ENCODE measurements at places on chromosomes 16 and 17.
A peak's percentile ranks its signal among the peaks of the same experiment; 100 is the strongest.

DNA sequence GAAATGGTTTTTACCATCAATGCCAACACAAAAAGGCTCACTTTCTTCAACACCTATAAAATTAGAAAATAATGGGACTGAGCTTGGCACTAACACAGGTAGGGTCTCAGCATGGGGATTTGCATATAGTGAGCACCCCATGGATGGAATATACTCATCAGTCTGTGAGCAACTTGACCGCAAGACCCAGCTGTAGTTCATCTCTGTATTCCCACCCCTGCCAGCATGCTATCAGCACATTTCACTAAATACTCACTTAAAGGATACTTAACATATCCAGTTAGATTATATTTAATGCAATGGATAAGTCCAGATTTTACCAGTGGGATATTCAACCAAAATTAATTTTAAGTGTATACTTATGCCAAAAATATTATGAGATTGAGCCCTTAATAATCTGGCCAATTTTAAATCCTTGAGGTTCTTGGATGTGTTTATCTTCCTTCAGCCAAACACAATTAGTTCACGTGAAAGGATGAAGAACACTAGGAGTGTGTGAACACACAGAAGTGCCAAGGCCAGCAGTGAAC lies 66.7 kb downstream of the C16orf95 start:
- no peak for DNase-seq

DNA sequence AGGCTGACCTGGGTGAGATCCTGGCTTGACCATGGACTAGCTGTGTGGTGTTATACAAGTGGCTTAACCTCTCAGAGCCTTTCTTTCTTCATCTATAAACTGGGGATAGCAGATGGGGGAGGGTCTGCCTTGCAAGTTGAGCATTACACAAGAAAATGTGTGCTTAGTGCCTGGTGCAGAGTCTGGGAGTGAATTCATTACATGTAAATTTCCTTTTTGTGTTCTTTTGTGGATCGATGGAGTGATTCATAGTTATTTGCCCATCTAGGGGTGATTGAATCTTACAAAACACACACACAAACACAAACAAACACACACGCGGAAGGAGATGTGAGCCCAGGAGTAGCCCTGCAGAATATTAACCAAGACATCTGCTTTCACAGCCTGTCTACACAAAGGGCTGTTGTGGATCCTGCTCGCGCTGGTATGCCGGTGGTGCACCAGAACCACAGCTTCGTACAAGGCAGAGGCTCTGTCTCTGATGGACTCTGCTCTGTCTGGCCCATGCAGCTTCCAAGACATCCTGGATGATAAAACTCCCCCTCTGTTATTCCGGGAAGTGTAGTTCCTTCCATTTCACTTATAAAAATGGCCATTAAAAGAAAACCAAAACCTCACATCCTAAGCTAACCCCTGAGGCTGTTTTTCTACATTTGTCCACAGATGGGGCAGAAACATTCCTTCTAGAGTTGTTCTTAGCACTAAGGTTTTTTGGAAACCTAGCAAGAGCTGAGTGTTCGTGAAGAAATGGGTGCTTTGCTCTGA lies 86.1 kb downstream of the UTP18 start:
- DNase-seq, result no peak

DNA sequence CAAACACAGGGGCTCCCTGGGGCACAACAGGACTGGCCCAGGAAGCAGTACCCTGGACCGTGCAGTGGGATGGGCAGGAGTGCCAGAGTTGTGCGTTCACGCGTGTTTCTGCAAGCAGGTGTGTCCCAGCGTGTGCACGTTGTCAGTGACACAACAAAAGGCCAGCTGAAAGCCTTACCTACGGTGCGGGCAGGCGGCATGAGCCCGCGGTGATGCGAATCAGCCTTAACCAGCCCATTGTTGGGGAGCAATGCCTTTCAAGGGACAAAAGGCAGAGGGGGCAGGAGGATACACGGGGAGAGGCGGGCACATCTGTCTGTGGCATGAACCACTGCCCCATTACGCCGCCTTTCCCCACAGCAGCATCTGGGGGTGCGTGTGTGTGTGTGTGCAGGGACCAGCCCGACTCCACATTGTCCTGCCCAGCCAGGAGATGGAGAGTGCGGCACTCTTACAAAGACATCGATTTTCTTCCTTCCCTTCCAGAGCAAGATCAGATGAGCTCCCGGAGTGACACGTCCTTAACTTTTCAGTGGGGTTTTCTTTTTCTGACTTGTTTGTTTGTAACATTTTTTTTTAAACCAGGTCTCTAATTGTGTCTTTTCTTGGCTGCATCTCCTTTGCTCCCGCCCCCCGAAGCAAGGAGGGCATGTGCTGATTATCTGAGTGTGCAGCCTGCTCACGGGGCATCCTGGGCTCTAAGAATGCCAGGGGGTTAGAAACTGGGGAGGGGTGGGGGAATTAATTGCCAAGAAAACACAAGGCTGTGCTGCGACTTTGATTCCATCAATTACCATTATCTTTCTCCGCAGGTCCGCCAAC lies 158.1 kb downstream of the ZNF423 start:
- DNase-seq, result no peak

DNA sequence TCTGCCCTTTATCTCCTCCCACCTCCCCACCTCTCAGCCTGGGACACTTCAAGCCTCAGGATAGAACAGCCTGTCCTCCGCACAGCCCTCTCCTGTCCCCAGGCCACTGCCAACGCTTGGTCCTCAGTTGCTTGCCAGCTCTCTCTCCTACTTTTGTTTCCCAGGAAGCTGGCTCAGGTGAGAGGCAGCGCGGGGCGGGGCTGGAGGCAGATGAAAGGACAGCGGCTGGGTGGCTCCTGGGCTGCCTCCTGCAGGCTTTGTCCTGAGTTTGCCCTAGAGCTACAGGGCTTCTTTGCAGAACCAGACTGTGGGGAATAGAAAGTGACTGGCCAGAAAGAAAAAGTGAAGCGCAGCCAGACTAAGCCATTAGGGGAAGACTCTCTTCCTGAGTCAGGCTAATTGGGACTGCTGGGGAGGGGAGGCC lies 48.2 kb upstream of the CDC42EP4 start:
- peak; percentile 7 for DNase-seq

DNA sequence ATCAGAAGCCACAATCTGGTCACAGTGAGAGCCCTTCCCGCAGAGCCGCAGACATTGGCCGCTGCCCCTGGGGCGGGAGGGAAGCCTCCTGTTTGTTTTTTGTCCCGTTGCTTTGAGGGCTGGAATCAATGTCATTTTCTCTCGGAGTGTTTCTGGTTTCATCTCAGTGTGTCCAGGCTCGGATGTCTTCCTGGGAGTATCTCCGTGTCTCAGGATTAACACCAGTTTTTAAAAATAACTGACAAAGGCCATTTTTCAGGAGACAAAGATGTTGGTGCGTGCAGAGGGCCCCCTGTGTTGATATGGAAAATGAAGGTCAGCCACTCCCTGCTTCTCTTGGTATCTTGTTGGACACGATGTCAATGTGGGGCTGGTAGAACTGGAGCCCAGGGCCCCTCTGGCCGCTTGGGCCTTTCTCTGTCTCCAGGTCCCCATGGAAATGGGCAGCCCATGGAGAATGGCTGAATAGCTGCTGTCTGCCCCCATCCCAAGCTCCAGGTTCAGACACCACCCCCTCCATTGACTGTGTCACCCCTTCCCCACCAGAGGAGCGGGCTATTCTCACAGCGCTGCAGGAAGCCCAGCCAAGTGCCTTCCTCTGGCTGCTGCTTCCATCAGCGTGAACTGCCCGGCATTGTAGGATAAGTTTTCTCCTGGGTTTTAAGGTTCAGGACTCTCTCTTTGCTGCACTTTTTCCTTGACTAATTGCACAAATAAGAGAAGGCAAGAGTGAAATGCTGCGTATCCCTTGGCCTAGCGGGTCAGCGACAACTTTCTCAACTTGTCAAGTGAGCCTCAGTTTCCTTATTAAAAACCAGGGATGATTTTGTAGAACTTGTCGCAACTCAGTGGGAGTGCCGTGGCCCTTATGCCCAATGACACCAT lies 72.2 kb upstream of the METTL9 start:
- no peak for DNase-seq

DNA sequence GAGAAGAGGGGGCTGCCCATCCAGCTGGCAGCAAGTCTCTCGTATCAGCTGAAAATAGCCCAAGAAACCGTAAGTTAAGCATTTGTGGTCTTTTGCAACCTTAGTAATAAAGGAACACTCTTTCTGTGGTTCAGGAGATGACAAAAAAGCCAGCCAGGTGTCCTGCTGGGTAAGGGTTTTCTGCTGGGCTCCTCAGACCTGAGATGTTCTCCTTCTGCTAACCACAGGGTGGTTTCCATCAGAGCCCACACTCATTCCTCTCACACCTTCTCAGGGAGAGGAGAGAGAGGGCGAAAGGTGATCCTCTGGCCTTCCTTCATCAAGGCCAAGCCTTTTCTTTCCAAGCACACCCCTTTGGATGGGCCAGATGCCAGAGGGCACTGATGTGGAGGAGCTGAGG lies 70.7 kb downstream of the TEX14 start:
- no peak for DNase-seq

GRCh38 chr16:81810894-81811538 lies 31.9 kb downstream of the PLCG2 start:
- DNase-seq, result no peak

DNA sequence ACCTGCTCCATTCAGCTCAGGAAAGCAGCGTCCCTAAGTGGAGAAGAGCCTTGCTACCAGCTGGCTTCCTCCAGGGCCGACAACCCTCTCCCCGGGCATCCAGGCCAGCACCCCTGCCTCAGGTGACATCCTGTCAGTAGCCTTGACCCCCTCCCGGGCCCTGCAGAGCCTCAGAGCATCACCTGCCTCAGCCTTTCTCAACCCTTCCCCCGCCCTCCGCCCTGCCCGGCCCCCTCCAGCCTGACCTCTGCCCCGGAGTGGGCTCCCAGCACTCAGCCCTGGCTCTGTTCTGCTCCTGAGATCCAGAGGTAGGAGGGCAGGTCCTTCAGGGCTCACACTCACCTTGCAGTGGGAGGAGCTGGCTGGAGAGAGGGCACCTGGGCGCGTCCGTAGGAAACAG lies 73.8 kb upstream of the METRNL start:
- DNase-seq, result no peak

DNA sequence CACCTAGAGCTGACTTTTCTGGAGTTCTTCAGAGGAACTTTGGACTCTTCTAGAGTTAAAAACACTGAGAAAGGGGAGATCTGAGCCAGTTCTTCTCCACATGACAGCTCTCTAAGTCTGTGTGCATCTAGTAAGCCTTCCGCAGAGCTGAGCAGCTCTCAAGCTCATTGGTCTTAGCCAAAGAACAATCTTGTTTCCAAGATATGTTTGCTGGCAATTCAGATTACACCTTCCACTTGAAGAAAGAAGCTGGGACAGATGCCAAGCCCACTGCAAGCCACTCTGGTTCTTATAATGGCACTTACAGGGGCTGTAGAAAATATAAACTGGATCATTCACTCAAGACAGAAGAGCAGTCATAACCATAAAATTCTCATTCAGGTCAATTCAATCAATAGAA lies 134.1 kb upstream of the TOX3 start:
- no peak for DNase-seq

DNA sequence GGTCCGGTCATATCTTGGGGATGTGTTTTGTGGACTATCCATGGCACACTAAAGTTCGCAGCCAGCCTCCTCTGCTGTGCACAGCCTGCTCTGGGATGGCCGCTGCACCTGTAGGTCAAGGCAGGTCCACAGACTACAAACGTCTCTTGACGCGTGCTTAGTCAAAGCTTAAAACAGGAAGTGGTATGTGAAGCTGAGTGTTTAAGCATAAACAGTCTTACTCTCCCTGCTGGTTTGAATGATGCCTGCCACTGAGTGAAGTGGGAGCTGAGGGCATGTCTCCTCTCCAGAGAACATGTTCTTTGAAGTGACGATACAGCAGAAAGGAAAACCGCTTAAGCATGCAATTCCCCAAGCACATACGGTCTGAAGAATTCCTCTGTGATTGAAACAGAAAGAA lies 365.6 kb downstream of the SLC39A11 start:
- peak; percentile 47 for DNase-seq

- no peak for DNase-seq
Measured at GRCh38 chr17:39057701-39058206, 90.6 kb upstream of the FBXO47 start.

DNA sequence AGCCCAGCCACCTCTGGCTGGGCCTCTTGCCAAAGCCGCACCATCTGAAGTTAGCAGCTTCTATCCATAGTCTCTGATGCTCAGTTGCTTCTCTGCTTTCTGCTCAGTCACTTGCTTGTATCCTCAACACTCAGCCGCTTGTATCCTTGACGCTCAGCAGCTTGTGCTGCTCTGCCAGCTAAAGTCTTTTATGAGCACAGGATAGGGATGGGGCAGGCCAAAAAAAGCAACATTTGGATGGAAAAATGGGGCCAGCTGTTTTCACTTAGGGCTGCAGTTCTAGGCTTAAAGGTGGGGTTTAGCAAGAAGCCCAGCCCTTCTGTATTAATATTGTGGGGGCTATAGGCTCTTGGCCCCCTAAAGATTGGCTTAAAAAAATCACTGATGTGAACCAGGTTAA lies 739.4 kb downstream of the CDH8 start:
- no peak for DNase-seq

GRCh38 chr16:76474048-76474447 lies 196.8 kb downstream of the CNTNAP4 start:
- no peak for DNase-seq

DNA sequence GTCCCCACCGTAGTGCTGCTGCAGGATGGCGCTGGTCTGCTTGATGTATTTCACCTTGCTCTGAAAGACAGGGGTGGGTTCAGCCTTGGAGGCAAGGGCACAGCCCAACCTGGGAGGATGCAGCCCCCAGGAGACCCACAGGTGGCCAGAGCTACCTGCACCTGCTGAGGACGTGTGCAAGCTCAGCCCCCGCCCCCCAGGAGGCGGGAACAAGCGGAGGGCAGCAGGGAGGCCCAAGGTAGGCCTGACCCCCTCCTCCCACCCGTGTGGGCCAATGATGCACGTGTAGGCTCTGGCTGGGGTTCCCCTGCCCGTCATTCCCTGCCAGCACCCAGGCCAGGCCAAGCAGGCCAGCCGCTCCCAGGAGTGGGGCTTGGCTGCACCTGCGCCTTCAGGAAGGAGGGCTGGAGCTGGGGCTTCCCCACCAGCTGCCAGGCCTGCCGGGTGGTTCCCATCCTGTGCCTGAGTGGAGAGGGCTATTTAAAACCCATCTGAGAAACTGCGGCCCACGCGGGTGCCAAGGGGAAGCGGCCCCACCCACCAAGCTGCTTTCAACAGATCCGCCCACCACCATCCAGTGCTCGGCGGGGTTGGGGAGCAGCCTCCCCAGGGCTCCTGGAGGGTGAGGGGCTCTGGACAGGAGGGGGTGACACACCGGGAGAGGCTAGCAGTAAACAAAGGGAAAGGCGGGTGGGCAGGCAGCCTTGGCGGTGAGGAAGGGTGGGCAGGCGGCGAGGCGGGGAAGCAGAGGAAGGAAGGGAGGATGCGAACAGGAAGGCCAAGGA lies 3.8 kb downstream of the NTHL1 start:
- DNase-seq, result peak; percentile 75

DNA sequence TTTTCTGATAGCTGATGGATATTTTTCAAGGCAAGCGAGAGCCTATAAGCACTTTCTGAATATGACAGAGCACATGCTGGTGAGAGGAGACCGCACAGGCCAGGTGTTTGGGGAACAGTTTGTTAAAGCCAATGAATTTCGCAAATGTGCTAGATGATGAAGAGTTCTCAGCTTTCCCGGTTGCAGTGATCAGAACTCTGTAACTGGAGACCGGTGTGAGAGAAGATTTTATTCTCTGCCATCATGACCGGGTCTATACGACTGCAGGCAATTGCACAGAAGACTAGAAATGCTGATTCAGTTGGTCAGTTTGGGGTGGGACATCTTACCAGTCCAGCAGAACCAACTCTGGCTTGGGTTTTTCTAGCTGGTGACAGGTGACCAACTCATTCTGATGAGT lies 25.4 kb downstream of the SMTNL2 start:
- DNase-seq, result no peak
